ENCODE measurements at places on chromosomes 6 and 20. TPM values are rescaled to one million over a fixed set of nuclear protein-coding genes. Genes with fewer than 3 reads are reported as not detected.

SLCO4A1 gene
- 15.5 TPM for total RNA-seq

SIRPB2 gene
- 4.0 TPM for total RNA-seq

SLC22A23 gene
- total RNA-seq = 5.6 TPM

HLA-DRA gene
- 99.2 TPM for total RNA-seq

- no peak for DNase-seq
These were observed 793.9 kb downstream of the QKI start for GRCh38 chr6:164208371-164208770.

- DNase-seq = peak; percentile 90
These were observed 8.9 kb upstream of the QKI start for GRCh38 chr6:163405412-163406309.
